Right kidney (tissue), 9 donors: ENCODE measurements at places on chromosomes 7 and 10.

- DNase-seq = no peak
Observed at GRCh38 chr10:20117471-20117870, 301.2 kb downstream of the PLXDC2 start.

DNA sequence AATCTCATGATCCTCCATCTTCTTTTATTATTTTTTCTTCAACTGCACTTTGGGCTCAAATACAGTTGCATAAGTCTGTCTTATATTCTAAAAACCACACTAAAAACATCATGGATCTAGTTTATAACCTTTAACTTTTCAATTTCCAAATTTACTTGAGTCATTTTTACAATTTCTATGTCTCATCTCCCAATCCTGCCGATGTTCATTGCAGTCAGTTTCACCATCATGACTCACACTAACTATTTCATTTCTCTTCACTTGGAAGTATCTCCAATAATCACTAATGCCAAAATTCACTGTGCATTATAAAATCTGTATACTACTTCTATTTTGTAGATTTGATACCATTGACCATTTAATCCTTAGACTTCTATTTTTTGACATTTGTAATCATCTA, 806.9 kb upstream of the SORCS1 start:
- no peak for DNase-seq

GRCh38 chr10:78904196-78904595, 164.6 kb upstream of the ZMIZ1 start:
- DNase-seq = no peak

GRCh38 chr10:86971232-86971991, 3.1 kb downstream of the ADIRF start:
- peak; percentile 84 for DNase-seq

GRCh38 chr7:124060528-124060927, 27.7 kb upstream of the TMEM229A start:
- no peak for DNase-seq

DNA sequence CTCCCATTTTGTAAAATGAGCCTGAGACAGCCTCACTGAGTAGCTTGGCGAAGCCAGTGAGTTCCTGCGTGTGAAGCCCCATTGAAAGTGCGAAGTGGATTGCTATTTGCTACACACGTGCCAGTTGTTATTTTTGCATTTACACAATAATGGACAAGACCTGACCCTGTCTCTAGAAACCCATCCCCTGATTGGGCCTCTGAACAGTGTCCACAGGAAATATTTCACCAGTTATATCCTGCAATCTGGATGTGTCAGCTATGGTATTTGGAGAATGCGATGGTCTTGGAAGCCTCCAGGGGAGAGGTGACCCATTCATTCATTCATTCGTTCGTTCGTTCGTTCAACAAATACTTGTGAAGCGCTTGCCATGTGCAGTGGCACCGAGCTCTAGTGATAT, 37.1 kb downstream of the COL13A1 start:
- no peak for DNase-seq

- no peak for DNase-seq
Observed at GRCh38 chr7:106347229-106347833, 62.5 kb upstream of the NAMPT start.

GRCh38 chr7:68748934-68749900, 849.1 kb upstream of the AUTS2 start:
- DNase-seq = no peak

DNA sequence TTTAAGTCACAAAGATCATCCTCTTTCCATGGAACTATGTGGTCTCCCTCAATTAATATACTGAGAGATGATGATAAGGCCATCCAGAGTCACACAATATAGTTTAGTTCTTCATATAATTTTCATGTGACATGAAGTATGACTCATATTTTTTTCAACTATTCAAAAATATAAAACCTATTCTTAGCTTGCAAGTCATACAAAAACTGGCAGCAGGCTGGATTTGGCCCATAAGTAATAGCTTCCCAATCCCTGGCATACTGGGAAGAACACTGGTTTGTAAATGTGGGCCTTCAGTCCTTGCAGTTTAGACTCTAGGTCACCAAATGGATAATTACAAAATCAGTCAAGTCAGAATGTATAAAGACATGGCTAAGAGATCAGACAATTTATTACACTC, 356.6 kb downstream of the PPP1R3A start:
- DNase-seq = no peak

GRCh38 chr10:130808686-130809085, 502.8 kb downstream of the TCERG1L start:
- DNase-seq = no peak

DNA sequence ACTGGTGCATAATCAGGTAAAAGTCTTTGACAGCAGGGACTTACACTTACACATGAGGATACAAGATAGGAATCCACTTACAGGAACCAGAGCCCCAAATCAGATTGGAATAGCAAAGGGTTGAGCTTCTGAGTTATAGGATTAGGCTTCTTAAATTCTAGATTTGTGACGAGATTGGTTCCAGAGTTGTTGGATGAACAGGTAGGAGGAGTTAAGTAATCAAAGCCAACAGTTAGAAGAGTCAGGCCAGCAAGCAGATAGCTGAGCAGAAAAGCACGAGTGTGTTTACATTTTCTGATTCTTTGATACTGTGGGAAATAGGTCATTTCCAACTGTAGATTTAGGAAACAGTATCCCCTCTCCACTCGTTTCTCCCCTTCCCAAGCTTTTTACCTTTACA, 167.0 kb downstream of the MDFIC start:
- DNase-seq = no peak

DNA sequence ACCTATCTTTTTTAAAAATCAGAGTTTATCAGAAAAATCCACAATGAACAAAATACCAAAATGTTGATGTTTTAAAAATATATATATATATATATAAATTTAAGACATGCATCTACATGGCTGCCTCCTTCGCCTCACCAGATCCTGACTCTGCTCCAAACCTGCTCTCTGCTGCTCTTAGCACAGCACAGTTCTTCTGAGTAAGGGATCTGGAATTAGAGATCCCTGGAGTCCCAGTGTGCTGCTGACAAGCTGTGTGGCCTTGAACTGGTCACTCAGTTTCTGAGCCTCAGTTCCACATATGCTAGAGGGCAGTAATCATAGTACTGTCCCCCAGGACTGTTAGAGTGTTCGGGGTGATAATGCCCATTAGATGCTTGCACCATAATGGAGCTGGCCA, 53.1 kb upstream of the AQP1 start:
- DNase-seq = no peak

- DNase-seq = peak; percentile 70
Observed at GRCh38 chr10:77636967-77637531, 559 bp downstream of the KCNMA1 start.

DNA sequence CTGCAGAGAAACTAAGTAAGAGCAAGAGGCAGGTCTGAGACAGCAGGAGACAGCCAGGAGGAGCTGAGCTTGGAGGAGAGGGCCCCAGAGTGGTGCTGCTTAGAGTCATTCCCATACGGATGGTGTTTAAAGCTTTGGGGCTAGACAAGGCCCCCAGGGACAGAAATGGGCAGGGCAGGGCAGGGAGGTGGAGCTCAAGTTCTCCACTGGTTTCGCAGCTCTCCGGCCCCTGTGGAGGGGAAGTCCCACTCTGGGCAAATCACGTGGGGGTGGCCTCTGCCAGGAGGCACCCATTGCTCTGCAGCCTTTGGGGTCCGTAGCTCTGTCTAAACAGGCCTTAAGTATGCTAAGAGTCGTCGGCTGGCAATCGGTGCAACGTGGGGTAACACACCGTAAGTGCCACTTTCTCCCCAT, 1.0 kb upstream of the PTPRE start:
- no peak for DNase-seq

GRCh38 chr10:83469728-83470331, 669.5 kb upstream of the GHITM start:
- no peak for DNase-seq

DNA sequence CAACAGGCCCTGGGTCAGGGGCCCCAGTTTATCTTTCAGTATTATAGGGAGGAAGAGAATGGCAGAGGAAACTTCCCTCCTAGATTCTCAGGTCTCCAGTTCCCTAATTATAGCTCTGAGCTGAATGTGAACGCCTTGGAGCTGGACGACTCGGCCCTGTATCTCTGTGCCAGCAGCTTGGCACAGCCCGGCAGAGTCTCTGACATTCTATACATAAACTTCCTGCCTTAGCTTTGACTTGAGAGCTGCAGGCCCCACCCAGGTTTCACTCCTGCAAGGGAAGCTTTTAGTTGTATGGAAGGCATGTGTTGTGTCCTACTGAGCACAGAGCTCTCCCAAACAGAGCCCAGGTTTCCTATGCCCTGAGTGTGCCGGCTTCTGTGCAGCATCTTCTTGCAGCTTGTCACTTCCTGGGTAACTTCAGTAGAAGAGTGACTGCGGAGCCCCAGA, 205.6 kb upstream of the PRSS58 start:
- DNase-seq = no peak

DNA sequence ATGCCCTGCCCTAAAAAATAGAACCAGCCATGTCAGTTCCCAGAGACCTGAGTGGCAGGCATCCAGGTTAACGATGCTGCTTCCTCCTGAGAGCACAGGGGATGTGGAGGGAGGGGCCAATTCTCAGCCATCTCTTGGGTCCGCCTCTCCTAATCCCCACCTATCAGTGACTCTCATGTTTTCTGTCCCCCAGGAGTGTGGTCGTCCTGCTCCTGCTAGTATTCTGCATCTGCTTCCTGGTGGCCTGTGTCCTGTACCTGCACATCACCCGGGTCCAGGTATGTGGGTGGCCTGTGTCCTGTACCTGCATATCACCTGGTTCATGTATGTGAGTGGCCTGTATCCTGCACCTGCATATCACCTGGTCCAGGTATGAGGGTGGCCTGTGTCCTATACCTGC, 105.3 kb downstream of the ADCY1 start:
- no peak for DNase-seq

DNA sequence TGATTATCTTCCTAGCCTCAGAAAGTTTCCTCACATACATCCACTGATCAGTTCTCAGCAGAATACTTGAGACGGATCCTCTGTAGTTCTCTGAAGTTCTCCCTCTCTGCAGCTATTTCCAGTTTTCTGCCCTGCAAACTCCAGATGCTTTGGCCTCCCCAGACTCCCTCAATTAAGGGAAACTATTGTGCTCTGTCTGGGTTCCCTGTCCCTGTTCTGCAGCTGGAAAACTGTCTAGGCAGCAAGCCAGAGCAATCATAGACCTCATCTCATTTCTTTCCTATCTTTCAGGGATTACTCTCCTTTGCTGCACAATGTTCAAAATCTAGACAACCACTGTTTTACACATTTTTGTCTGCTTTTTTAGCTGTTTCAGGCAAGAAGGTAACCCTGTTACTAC, 9.2 kb downstream of the MICU1 start:
- DNase-seq = no peak

GRCh38 chr7:116162254-116162653, 48.1 kb upstream of the TES start:
- no peak for DNase-seq

DNA sequence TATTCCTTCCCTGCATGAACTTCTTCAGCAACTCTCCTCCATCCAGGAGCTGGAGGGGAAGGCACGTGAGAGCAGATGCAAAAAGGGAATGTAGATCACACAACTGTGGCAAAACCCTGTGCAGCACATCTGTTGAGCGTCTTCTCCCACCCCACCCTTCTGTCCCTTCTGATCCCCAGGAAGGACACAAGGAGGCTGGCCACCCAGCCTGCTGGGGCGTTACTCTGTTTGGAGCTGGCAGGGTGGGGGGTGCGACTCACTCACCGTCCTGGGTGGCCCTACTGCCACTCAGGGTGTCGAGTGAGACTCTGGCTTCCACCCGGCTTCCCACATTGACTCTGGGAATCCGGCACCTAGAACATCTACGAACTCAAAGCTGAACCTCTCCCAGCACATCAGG, 10.2 kb upstream of the MMP21 start:
- DNase-seq = no peak

GRCh38 chr7:40763319-40764287, 628.8 kb downstream of the SUGCT start:
- no peak for DNase-seq

DNA sequence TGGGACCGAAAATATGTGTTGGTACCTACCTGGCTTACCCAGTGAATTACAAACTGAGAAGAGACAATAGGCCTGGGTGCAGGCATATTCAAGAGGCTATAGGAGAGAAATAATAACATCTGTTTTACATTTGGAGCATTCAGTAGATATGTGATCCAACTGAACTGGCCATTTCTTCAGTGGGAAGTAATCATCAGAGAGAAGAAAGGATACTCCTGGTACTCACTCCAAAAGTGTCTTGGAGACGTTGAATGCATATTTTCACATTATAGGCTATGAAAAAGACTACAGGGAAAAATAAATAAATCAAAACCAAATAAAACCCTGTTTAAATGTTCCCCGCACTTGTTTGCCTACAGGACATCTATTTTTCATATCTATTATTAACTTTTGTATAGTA, 1680.3 kb downstream of the REEP3 start:
- no peak for DNase-seq

- DNase-seq = no peak
Observed at GRCh38 chr7:155141562-155141961, 71.4 kb downstream of the HTR5A start.

DNA sequence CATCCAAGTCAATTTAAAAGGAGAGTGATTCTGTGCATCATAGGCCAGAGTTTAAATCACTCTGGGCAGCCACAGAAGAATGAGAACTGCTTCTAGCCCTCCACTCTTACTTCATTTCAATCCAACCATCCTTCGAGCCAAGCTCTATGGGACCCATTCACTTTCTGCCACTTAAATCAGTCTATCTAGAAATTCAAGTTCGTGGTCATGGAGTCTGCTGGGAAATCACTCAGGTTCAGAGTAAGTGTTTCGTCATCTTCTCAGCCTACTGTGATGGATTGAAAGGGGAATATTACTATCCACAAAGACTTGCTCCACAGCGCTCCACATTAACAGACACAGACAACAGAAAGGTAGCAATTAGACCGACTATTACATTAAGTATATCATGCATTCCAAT, 4.6 kb downstream of the DCLRE1C start:
- DNase-seq = no peak

DNA sequence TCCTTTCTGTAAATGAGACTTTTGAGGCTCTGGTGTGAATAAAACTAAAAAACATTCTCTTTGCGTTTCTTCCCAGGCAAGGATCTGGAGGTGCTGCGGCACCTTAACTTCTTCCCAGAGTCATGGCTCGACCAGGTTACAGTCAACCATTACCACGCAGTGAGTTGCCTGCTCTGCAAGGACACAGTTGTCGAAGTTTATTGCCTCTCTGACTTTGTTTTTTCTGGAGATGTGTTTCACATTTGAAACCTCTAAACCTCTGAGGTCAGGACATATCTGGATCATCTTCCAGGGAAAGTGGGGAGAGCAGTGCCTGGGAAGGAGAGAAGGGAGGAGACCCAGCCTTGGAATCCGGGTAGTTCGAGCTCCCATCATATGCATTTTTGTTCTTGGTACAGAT, 43.4 kb upstream of the PLEKHA1 start:
- no peak for DNase-seq
